ENCODE measurements at places on chromosomes 1 and 21. TPM values are rescaled to one million over a fixed set of nuclear protein-coding genes. Genes with fewer than 3 reads are reported as not detected.

- DNase-seq: peak; percentile 50
Measured at GRCh38 chr1:31786366-31787060, 22.4 kb upstream of the ADGRB2 start.

GRCh38 chr1:237851210-237851845, 39.4 kb downstream of the ZP4 start:
- DNase-seq: no peak

Gene H3-3A
- total RNA-seq: 135 TPM

DNA sequence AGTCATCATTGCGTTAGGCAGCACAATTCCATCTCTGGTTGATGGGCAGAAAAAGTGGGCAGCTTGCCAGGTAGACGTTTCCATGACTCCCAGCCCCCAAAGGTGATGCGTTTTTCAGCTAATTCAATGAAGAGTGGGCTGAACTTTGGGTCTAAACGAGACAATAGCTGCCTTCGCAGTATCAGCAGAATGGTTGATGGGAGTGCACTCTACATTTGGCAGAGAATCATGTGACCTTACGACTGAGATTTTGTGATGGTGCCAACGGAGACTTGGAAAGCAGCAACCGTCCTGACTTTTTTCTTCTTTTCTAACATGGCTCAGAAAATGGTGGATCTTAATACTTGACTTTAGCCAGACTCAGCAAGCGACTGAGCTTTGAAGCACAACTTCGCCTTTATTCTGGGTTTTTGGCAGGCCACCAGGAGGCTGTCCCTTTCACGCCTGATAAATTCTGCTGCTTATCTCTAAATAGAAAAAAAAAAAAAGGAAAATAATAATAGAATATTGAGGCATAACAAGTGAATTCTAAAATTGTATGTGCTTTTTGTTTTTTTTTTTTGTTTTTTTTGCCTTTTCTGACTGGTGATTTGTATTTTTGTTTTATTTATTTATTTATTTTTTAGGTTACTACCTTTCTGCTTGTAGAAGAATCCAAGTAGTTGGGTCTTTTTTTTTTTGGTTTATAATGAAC, 804.8 kb downstream of the USP25 start:
- DNase-seq: peak; percentile 46

Gene KCNN3
- total RNA-seq: 0.49 TPM

Gene EXTL1
- total RNA-seq: 0.12 TPM

DNA sequence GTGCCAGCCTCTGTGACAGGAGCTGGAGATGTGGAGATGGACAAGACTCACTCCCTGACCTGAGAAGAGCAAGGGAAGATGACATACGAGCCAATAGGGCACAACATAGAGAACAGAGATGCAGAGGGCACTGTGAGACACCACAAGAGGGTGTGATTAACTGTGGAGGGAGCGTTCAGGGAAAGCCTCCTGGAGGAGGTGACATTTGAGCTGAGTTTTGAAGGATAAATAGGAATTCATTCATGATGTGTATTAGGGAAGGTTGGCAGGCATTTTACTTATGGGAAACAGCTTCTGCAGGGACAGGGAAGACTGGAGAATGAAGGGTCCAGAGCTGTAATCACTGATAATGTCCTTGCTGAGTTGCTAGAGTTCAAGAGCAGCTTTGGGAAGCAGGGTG, 25.0 kb upstream of the TENT5C start:
- no peak for DNase-seq

GRCh38 chr1:5620997-5621396, 371.2 kb downstream of the NPHP4 start:
- DNase-seq: no peak

Gene SMIM1
- total RNA-seq: 3.1 TPM

DNA sequence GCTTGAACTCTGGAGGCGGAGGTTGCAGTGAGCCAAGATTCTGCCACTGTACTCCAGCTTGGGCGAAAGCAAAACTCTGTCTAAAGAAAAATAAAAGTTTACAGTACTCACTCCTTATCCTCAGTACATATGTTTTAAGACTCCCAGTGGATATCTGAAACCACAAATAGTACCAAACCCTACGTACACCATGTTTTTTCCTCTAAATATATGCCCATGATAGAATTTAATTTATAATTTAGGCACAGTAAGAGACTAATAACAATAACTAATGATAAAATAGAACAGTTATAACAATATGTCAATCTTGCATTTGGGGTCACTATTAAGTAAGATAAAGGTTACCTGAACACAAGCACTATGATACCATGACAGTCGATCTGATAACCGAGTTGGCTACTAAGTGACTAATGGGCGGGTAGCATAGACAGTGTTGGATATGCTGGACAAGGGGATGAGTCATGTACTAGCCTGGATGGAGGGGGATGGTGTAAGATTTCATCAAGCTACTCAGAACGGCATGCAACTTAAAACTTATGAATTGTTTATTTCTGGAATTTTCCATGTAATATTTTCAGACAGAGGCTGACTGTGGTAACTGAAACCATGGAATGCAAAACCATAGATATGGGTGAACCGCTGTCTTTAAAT, 43.7 kb downstream of the ST7L start:
- no peak for DNase-seq

GRCh38 chr1:4494558-4494957, 159.9 kb upstream of the AJAP1 start:
- peak; percentile 18 for DNase-seq

- no peak for DNase-seq
Measured at GRCh38 chr1:37725851-37726613, 33.7 kb downstream of the CDCA8 start.

Gene C1orf167
- not detected for total RNA-seq

DNA sequence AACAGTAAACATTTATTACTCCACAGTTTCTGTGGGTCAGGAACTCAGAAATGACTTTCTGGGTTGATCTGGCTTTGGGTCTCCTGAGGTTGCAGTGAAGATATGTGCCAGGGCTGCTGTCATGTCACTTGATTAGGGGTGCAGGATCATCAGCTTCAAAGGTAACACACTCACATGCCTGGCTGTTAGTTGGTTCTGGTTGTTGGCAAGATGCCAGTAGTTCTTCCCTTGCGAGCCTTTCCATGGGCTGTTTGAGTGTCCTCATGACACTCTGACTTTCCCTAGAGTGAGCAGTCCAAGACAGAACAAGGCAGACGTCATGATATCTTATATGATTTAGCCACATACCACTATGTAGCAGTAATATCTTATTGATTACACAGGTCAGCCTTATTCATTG, 1.8 kb downstream of the SWT1 start:
- DNase-seq: no peak

Gene NHLH1
- not detected for total RNA-seq

Gene MAP1LC3C
- not detected for total RNA-seq

GRCh38 chr1:180670681-180671080, 38.9 kb downstream of the XPR1 start:
- no peak for DNase-seq

Gene CD52
- total RNA-seq: 1.1 TPM

GRCh38 chr1:20137055-20137454, 2.1 kb upstream of the PLA2G2F start:
- no peak for DNase-seq

DNA sequence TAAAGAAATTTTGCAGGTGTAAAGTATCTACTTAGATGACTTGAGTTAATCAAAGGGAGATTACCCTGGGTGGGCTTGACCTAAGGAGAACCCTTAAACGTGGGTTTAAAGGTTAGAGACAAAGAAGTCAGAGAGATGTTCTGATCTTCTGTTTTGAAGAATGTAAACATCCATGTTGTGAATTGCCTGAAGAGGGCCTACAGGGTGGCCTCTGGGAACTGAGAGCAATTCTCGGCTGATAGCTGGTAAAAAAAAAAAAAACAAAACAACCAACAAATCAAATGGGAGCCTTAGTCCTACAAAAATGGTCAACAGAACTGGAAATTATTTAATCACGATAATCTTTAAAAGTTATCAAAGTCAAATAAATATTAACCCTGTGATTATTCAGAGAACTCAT, 89.4 kb upstream of the BCL10 start:
- no peak for DNase-seq

Gene CLDN17
- total RNA-seq: not detected

- DNase-seq: no peak
Measured at GRCh38 chr1:246417813-246418564, 89.1 kb downstream of the SMYD3 start.

GRCh38 chr1:94808669-94809068, 11.5 kb upstream of the SLC44A3 start:
- DNase-seq: no peak

DNA sequence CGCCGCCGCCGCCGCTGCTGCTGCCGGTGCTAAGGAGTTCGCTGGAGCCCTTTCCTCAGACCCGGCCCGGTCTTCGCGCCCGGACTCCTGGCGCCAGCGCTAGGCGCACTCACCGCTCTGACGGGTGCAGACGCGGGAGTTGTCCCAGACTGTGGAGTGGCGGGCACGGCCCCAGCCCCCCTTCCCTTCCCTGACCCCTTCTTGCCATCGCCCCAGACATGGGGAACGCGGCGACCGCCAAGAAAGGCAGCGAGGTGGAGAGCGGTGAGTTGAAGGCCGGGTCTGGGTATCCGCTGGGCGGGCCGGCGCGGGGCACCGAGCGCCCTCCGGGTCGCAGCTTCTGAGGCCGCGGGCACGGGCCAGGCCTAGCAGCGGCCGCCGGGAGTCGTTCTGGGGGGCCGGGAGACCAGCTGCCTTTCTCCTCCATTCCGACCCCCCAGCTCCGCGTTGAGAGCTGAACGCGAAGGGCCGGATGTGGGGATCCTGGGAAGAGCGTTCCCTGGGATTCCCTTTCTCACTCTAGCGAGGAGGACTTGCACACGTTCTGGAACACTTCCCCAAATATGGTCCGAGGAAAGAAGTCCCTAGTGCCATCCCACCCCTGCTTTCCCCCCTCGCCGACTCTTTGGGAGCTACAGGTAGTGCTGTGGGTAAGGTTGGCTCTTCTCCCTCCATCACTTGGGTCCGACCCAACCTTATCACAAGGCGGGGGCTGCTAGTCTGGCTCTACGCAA, 65.8 kb upstream of the PRKACB start:
- peak; percentile 20 for DNase-seq

Gene RGSL1
- not detected for total RNA-seq

Gene LDLRAD1
- total RNA-seq: not detected

Gene IQCC
- total RNA-seq: 1.7 TPM

Gene DMBX1
- total RNA-seq: not detected

- no peak for DNase-seq
Measured at GRCh38 chr1:247417831-247418230, 1.9 kb downstream of the NLRP3 start.
